ENCODE measurements at places on chromosomes 12 and 14.

DNA sequence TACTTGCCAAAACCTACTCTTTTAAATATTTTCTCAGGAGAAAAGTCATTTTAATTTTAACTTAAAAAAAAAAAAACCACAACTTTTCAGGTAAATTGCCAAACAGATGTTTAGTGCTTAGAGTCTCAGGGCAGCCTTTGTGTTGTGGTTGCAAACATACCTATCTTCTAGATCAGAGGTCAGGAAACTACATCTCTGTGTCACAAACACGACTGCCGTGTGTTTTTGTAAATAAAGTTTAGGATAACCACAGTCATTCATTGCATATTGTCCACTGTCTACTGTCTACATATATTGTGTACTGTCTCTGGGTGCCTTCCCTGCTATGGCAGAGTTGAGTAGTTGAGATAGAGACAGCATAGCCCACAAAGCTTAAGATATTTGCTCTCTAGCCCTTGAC is 48.9 kb downstream of the DYRK2 start:
- no peak for DNase-seq

DNA sequence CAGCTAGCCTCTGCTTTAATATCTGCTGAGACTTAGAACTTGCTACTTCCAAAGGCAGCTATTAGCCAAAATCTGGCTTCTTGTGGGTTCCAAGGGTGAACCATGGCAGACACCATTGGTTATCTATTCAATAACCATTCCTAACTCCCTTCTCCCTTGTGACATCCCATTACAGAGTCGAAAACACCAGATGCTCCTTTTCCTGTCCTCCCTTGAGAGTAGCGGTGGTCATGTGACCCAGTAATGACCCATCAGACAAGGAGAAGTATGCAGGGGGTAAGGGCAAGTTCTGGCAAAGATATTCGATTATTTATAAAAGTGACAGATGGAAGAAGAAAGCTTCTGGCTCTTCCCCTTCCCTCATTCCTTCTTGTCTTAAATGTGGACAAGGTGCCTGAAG is 20.1 kb downstream of the TGFB3 start:
- DNase-seq: no peak

DNA sequence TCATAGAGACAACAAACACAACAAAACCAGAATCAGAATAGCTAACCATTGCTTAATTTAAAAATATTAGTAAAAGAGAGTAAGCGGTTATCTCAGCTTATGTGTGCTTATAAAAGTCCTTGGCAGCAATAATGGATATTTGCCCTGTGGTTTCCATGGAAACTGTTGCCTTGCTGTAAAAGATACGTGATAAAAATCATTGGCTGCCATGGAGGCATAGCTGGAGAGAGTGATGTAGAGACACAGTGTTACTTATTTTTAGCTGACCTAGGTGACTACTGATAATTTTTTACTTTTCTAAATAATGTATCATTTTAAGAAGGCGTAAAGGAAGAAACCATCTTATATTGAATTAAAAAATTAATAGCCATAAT is 92.9 kb downstream of the ERC1 start:
- no peak for DNase-seq

- no peak for DNase-seq
Measured at GRCh38 chr12:106769546-106769945, 4.9 kb upstream of the RIC8B start.

GRCh38 chr14:64506721-64507120 is 2.2 kb downstream of the ZBTB1 start:
- no peak for DNase-seq

GRCh38 chr12:109191621-109192250 is 75.3 kb downstream of the ACACB start:
- DNase-seq: no peak

DNA sequence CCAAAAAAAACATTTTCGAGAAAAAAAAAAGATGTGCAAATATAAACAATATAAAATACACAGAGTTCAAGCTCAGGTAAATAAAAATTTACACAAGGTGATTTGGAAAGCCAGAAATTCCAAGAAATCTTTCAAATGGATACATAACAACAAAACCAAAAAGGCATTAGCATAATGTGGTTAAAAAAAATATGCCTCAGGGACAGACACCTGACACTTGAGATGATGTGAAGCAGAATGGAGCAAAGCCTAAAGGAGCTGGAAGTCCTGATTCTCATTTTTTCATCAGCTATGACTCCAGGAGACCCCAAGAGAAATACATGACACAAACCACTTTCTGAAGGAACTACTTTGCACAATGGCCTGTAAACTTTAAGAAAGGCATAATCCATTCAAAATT is 98.6 kb downstream of the PPP2R5E start:
- DNase-seq: no peak

- no peak for DNase-seq
Measured at GRCh38 chr12:95836630-95837239, 22.0 kb upstream of the SNRPF start.

DNA sequence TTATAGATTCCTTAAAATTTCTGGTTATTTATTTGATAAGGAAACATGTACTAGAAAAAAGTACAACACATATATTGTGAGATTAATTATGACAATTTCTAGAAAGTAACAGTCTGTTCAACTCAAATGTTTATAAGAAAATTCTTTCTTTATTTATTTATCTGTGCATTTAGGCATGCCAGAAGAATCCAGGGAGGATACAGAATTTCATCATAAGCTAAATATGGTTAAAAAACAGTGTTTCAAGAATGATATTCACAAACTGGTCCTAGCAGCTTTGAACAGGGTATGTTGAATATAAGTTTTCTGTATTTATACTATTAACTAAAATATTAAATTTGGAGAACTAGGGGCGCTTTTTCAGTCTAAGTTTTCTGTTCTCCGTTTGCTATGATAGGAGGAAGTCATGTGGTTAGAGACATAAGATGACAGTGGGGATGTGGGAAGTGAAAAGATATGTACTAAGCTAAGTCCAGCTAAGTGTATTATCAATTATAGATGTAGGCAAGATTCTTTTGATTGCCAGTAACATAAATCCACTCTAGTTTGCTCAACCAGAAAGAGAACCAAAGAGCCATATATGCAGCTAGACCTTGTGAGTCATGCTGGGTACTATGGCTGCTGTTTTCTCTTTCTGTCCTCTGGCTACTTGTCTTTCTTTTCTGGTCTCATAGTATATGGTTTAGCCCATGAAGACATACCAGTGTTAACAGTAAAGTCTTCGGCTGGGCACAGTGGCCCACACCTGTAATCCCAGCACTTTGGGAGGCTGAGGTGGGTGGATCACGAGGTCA is 39.0 kb downstream of the LRRK2 start:
- no peak for DNase-seq

DNA sequence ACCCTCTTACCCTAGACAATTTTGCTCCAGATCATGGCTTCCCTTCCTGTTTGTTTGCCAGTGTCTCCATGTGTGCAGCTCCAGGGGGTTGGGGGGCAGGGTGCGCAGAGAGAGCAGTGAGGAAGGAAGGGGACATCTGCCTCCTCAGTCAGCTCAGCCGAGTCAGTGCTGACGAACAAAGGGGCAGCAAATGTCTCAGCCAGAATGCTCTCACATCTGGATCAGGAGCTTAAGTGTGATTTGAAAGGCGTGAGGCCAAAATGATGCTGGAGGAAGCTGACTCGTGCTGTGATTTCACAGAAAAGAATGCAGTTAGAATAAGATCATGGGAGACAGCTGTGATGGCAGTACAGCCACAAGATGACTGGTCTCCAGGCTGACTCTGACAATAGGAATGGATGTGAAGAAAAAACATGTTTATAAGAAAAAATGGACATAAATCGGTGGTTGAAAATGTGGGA is 27.1 kb upstream of the CDK17 start:
- no peak for DNase-seq

DNA sequence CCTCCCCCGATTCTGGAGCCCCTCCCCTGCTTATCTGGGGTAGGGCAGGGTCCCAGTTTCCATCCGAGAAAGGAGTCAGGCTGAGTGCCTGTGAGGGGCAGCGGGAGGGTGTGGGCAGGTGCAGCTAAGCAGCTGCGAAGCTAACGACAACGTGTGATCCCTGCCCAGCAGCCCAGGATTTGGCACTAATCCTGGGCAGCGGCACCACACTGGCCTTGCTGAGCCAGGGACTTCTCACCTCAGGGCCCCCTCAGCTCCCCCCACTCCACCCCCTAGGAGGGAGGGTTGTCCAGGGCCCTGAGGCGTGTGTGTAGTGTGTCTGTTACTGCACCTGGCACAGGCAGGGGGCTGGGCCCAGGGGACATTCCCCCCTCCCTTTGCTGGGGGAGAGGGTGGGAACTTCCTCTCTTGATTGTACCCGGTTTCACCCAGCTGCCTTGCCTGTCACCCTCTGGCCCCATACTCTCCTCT is 1.8 kb downstream of the SMIM41 start:
- DNase-seq: no peak

DNA sequence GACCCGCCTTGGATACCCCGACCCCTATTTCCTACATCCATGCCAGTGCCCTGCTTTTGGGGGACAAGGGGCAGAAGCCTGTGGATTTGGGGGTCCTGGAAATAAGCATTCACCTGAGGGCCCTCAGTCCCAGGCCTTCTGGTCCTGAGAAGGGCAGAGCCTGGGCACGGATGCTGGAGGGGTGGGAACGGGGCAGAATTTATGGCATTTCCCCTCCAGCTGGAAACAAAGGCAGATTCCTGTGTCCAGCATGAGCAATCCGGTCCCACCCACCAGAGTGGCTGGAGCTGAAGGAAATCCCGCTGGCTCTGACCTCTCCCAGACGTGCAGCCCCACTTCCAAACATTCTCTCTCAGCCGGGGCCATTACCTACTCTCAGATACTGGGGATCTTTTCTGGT is 9.3 kb downstream of the ANKRD33 start:
- DNase-seq: no peak

DNA sequence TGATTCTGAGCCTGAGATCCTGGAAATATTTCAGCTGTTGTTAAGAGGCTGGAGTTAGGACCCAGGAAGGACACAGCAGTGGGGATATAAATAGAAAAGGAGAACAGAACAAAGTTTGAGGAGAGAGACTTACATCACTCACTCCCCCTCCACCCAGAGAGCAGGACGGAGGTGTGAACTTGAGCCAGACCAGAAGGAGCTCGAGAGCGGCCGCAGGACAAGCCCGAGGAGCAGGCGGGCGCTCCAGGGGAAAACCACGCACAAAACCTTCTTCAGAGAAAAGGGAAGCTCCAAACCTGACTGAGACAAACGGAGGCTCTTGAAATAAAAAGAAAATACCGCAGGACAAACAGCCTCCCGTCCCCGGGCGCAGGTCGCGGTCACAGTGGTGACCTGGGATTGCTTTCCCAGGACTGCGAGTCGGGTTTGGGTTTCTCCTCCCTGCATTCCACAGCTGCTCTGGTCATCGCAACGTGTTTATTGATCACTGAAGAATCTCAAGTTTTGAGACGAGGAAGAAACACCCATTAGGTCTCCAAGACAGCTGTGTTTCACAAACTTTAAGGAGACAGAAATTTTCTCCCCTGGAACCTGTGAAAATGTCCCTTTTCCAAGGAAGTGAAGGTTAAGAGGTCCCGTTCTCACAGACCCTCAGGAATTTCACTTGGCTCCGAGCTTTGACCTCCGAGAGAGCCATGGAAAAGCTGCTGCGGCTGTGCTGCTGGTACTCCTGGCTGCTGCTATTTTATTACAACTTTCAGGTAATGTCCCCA is at the start of gene ADGRD1:
Gene ADGRD1, plus strand, starts transcription at position 137 of the 773 bp plus-strand sequence. Its CDS starts 559 bp downstream, at position 696.
- DNase-seq: no peak

- DNase-seq: no peak
Measured at GRCh38 chr12:28908646-28909045, 240.4 kb upstream of the FAR2 start.

DNA sequence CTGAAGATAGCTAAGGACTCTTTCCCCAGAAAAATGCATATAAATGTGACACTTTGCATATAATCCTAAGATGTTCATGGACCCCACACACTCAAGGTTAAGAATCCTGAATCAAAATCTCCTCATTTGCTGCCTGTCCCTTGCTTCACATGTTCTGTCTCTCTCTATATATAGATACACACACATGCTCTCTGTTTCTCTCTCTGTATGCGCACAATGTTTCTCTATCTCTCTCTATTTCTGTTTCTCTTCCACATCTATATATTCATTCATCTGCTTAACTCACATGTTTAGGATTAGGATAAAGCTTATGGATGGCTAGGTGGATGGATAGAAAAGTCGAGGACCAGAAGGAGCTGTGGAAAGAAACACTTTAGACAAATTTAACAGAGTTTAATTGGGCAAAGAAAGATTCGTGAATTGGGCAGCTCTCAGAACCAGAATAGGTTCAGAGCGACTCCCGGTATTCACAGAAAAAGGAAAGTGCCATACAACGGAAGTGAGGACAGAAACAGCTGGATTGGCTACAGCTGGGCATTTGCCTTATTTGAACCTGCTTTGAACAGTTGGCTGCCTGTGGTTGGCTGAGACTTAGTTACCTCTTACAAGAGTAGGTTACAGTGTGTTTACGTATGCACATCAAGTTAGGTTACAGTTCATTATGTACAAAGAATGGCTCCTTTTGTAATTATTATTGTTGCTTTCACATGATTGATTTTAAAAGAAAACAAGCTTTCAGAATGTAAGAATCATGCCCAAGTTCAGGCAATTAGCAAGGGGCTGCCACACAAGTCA is 57.6 kb downstream of the EMP1 start:
- DNase-seq: no peak

DNA sequence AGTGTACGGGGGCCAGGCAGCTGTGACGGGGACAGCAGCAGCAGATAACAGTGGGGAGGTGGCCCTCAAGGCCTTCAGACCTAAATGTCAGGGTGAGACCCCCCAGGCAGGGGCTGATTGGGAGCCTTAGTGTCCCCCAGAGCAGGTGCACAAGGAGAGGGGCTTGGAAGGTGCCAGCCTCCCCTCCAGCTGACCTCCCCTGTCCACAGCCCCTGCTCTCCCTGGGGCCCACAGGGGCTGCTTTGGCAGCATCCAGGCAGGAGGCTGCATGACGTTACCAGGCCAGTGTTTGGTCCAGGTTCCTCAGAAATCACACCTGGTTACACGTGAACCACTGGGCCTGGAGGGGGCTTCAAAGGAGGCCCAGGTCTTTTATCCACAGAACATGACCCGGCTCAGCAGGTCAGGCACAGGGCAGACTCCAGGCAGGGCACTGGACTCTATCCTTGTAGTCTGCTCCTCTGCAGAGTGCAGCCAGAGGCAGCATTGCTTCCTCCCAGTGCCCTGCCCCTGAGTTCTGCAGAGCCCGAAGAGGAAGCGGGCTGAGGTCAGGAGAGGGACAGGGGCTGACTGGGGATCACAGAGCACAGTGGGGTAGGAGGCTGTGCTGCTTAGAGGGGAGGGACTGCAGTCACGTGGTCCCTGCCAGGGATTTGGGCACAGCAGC is 2.6 kb upstream of the TRMT61A start:
- no peak for DNase-seq

Measured in stimulated activated CD4-positive, alpha-beta T cell treated with anti-CD3 and anti-CD28 coated beads, Interleukin-1b, Interleukin-23, amount 100 ng/mL, for 1 hour (primary cell).